NCI-H1694 treated with DMSO at 0.1 percent for 48 hours (cell line): ENCODE measurements at places on chromosomes 4 and X.

GRCh38 chrX:108117988-108118387, 26.4 kb downstream of the ATG4A start:
- no peak for DNase-seq

DNA sequence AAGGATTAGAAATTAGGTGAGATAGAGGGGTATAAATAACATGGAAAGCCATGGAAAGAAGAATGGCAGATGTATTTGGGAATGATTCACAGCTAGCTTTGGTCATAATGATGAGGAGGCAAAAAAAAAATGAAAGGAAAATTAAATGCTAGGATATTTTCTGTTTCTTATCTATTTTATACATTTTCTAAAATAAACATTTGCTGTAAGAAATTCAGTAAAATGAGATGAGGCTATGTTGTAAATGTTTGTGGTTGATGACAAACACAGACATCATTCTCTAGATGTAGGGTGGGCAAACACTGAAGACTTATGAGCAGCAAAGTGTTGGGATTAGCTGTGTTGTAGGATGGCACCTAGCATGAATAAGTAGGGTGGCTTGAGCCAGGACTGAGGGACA, 407.1 kb downstream of the IL15 start:
- DNase-seq = no peak

- no peak for DNase-seq
Measured at GRCh38 chr4:158462611-158463010, 59.1 kb upstream of the RXFP1 start.

DNA sequence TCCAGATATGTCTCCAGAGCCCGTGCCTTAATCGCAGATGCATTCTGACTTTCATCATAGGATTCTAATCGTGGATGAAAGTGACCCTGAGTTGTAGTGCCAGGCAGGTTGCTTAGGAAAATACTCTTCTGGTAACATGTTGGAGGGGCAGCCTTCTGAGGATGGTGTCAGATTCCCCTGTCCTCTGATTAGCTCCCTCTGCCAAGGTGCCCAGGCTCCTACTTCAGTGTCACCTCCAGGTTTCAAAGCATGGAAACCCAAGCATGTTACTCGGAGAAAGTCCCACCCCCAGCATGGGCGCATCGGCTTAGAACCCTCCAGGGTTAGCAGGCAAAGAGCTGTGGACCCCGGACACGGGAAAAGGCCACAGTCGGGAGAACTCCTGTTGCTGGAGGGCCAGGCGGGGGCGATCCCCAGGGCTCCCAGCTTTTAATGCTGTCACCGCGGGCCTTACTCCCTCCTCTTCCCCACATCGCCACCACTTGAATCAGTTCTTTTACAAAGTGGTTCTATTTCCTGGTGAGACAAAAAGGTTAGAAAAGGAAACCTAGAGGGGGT, 44.5 kb downstream of the TRIM2 start:
- no peak for DNase-seq

DNA sequence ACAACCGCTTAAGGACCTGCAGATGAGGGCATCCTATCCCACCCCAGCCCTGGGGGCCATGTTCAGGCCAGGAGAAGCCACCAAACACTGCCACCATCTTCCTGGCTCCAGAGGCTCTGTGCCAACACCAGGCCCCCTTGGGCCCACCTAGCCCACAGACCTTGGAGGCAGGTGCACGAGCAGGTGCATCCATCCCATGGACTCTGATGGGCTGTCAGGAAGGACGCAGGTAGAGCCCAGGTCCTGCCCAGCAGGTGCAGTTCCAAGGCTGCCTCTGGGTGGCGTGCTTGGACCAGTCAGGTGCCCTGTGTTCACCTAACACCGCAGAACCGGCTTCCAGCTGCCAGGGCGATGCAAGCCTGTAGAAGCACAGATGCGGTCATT, 22.8 kb upstream of the PDE6B start:
- peak; percentile 21 for DNase-seq

DNA sequence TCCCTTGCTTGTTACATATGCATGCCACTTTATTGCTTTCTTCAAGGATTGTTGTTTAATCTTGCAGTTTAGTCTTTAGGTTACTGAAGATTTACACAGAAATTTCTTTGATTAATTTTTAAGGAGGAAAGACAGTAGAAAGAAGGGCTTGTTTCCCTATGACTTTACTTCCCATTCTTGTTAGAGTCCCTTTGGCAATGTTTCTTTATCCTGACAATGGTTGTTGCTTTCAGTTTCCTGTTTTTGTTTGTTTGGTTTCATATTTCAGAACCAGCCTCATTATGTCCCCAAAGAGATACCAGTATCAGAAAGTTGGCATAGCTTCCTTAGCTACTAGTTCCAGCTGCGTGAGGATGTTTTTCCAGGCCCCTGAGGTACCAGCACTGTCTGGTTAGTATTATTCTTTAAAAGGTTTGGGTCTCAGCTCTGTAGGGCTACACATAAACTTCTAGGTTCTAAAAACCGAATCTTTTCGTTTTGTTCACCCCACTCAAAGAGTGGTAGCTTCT, 61.3 kb upstream of the UNC5C start:
- DNase-seq = no peak

DNA sequence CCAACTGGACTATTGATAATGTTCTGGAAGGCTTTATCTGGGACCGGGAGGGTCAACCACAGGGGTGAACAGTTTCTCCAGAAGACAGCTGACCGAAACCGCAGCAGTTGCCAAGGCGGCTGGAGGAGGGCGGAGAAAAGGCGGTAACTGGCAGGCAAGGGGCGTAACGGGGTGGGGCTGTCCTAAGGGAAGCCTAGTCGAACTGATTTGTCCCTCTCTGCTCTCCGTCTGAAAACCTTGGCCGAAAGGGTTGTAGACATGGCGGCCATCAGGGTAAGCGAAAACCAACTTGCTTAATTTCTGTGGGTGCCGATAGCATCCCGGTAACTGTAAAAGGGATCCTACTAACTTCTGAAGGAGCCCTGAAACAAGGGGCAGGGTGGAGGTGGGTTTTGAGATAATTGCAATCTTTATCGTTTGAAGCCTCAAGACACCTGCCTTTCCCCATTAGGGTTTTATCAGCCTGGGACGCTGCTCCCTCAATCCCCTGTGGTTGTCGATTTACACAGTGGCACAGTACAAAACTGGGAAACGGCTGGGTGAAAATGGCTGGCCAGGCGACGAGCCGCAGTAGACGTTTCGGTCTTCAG, at the start of gene APOOL:
APOOL (plus strand) TSS at position 223 of the 590 bp plus-strand sequence; CDS start at position 259, 36 bp downstream.
- DNase-seq = peak; percentile 89

DNA sequence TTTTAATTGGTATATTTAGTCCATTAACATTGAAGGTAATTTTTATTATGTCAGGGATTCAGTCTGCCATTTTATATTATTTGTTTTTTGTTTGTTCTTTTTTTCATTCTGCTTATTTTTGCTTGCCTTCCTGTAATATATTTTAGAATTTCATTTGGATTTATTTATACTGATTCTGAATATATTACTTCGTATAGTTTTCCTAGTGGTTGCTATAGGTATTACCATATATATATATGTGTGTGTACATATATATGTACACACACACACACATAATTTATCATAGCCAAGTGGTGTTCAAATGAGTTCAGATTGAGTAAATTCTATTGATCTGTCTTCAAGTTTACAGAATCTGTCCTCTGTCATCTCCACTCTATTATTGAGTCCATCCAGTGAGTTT, 11.2 kb downstream of the CITED1 start:
- no peak for DNase-seq

GRCh38 chrX:135544338-135544948, 24.0 kb downstream of the INTS6L start:
- no peak for DNase-seq

GRCh38 chrX:38954520-38954919, 153.3 kb downstream of the MID1IP1 start:
- no peak for DNase-seq

DNA sequence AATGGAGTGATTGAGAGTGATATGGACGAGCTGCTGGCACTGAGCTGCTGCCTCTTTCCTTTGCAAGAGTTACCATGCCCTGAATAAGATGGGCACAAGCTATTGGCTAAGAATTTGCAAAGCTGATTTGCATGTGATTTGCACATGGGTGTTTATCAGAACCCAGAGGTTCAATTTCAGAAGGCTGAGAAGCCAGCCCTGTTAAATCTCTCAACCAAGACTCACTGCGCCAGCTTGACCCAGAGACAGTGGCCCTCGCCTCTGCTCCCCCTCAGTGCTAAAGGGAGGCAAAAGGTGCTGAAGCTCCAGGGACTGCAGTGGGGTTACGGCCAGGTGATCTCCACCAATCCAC, 701 bp downstream of the ARHGAP4 start:
- no peak for DNase-seq

GRCh38 chrX:34053931-34054330, 78.2 kb downstream of the FAM47A start:
- DNase-seq = no peak

GRCh38 chr4:183499801-183500200, 5.1 kb upstream of the ING2 start:
- DNase-seq = no peak

- no peak for DNase-seq
Measured at GRCh38 chrX:47634871-47635575, 5.3 kb upstream of the CFP start.

DNA sequence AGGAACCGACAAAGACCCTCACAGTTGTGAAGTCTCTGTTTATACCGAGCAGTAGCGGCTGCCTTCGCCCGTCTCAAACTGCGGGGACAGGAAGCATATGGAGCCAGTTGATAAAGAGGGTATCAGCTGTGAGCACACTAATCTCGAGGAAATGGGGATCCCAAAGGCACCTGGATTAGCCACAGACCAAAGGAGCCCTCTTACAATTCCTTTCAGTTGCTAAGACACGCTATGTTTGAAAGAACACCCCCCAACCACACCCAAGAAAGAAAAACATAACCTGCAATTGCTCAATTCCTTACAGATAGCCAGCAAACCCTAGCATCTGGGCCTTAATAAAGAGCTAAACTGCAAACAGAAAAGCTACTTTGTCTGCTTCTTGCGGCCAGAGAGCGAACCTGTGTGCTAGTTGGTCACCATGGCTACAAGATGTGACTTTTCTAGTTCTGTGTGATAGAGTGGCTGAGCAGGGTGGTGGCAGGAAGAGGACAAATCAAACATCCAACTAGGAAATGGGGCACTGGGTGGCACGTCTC, 23.3 kb upstream of the CHRNA9 start:
- no peak for DNase-seq

DNA sequence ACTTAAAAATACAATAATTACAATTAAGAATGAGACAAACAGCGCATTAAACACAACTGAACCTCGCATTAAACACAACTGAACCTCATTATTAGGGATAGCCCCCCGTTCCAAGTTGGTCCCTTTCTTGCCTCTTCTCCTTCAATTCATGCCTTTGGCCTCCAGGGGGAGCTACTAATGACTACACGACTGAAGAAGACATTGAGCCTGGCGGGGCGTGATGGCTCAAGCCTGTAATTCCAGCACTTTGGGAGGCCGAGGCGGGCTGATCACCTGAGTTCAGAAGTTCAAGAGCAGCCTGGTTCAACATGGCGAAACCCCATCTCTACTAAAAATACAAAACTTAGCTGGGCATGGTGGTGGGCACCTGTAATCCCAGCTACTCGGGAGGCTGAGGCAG, 56.4 kb upstream of the NWD2 start:
- no peak for DNase-seq

- DNase-seq = no peak
Measured at GRCh38 chrX:133586443-133586842, 171.2 kb upstream of the GPC4 start.

DNA sequence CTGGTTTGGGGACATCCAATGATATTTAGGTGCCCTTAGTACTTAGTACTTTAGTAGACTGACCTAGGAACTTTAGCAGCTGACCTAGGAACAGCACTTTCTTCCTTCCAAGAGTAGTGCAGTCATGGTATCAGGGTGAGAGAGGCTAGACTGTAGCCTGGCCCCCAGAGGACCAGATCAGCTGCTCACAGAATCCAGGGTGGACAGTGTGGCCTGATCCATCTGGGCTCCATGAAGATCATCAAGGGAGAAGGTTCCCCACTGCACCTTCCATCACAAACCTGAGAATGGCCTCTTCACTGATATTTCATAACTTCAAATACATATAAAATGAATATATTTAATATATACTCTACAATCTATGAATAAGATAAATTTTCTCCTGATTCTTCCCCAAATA, 59.0 kb upstream of the TLR3 start:
- no peak for DNase-seq

DNA sequence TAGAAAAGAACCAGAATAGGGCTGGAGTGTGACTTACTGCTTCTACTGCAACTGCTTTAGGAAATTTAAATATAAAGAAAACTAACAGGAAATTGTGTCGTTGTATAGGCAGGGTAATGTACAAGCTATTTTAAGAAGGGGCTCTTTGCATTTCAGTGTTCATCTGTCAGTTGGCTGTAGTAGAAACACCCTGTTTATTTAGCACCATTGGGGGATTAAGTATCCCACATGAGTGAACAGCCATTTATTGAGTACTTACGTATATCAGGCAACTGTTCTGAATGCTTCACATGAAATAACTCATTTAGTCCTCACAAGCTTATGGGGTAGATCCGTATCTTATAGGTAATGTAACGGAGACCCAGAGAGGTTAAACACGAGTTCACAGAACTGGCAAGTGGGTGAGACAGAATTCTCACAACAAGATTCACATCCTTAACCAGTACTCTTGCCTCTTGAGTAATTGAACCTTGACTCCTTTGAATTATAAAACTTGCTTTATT, 23.9 kb downstream of the STIM2 start:
- DNase-seq = no peak

GRCh38 chr4:139282065-139282720, 2.2 kb upstream of the MGARP start:
- no peak for DNase-seq

DNA sequence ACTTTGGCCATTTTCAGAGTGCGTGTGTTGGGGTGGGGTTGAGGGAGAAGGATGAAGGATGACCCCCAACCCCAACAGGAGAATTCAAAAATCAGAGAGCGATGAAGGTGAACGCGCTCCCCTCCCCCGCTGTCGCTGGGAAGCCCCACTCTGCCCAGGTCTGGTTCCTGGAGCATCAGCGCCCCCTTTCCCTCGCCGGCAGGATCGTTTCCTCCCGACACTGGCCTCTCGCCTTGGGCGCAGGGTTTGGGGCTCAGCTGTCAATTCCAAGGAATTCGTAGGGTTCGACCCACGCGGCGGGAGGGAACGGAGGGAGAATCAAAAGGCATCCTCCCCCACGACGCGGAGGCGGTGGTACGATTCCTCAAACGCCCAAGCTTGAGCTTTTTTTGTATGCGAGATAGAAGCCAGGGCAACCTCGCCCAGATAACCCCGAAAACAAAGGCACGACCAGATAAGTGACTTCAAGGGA, 1.0 kb upstream of the PDGFRA start:
- DNase-seq = peak; percentile 20

- no peak for DNase-seq
Measured at GRCh38 chrX:23820235-23820782, 37.3 kb downstream of the SAT1 start.

- DNase-seq = no peak
Measured at GRCh38 chr4:4423706-4424498, 37.0 kb downstream of the NSG1 start.
